ENCODE measurements at places on chromosomes 7 and 10.

DNA sequence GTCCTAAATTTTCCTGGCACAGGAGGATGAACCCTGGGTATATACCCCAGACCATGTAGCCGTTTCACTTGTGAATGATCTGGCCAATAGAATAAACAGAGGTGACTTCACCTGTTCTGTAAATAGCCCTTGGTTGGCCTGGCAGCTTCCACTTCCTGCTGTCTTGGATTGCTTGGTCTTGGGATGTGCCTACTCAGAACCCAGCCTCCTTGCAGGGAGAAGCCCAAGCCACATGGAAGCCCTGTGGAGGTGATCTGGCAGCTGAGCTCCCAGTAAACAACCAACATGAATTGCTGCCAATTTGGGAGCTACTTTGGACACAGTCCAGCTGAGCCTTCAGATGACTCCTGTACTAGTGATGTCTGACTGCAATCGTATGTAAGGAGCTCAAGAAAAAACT lies 4.8 kb upstream of the RAPGEF5 start:
- no peak for DNase-seq

- DNase-seq = no peak
Observed at GRCh38 chr10:633279-634245, 55.9 kb downstream of the DIP2C start.

DNA sequence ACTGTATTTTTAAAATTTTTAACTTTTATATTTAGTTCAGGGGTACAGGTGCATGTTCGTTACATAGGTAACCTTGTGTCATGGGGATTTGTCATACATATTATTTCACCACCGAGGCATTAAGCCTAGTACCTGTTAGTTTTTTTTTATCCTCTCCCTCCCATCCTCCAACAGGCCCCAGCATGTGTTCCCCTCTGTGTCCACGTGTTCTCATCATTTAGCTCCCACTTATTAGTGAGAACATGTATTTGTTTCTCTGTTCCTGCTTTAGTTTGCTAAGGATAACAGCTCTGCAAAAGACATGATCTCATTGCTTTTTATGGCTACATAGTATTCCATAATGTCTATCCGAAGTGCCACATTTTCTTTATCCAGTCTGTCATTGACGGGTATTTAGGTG lies 22.4 kb upstream of the ITGA8 start:
- no peak for DNase-seq

GRCh38 chr10:100401631-100402328 lies 54.7 kb downstream of the SCD start:
- no peak for DNase-seq

DNA sequence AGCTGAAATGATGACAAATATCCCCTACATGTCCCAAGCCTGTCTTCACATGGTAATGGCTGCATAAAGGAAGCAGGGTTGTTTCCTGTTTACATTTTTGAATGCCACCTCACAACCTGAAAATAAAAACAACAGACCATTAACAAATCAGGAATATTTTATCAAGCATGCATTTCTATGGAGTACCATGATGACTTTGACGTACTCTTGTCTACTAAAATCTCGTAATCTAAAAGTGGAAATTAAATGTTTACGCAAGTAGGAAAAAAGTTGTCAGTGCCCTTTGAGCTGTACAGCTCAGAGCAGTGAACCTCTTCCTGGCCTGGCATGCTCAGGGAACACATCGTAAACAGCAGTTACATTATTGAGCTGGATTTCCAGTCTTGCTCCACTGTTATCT lies 194.1 kb downstream of the INHBA start:
- no peak for DNase-seq

GRCh38 chr7:45196374-45196773 lies 38.8 kb downstream of the RAMP3 start:
- no peak for DNase-seq
